ENCODE measurements at places on chromosomes 7 and 10.

DNA sequence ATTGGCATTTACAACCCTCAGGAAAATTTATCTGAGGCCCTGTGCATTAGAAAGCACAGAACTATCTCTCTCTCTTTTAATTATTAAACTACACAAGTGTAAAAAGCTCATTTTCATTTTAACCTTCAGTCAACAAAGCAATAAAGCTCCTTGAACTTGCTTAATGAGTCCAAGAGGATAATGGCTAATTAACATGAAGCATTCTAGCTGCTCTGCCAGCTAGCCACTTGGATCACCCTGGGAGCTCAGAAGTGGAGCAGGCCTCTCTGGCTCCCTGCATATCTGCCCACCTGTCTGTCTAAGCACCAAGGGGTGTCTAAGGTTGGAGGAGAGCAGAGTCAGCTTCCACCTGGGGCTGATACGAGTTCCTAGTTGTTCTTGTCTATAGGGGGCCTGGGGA, 56.0 kb upstream of the SLC35G1 start:
- no peak for DNase-seq

- no peak for DNase-seq
Observed at GRCh38 chr7:145378197-145378596, 542.3 kb upstream of the TPK1 start.

DNA sequence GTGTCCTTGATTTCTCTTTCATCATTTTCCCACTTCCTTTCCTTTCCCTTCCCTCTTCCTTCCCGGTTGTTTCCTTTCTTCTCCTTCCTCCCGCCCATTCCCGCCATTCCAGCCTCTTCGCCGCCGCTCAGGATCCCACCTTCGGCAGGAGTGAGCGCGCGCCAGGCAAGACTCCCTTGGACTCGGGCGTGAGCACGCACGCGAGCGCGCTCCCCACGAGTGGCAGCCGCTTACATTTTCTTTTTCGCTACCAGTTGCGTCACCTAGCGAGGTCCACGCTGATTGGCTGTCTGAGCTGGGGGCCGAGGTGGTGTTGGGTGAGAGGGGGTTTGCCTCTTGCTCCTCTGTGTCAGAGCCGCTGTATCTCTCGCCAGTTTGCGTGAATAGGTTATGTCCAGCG, 11.8 kb downstream of the ZAN start:
- DNase-seq = no peak

DNA sequence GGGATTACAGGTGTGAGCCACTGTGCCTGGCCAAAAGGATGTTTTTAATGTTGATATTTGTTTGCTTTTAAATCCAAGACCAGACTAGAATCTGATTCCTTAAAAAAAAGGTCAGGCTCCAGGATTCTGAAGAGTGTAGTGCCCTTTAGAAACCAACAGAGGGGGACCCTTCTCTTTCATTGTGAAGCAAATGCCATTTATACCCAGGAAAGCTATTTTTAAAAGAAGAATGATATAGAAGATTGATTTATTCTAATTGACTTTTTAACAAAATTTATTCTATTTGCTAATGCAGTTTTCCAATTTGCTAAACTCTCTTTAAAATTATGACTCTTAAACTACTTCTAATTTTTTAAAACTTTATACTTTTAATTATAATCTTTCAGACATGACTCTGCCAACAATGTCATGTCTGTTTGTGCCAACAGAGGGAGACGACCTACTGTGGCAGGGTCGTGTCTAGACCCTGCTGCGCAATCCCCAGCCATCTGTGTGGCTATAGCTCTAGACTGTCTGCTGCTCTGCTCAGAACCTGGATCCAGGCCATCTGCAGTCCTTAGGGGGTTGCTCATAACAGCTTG, 201.0 kb upstream of the IMMP2L start:
- no peak for DNase-seq

GRCh38 chr7:50869108-50869725, 86.5 kb upstream of the GRB10 start:
- DNase-seq = no peak

DNA sequence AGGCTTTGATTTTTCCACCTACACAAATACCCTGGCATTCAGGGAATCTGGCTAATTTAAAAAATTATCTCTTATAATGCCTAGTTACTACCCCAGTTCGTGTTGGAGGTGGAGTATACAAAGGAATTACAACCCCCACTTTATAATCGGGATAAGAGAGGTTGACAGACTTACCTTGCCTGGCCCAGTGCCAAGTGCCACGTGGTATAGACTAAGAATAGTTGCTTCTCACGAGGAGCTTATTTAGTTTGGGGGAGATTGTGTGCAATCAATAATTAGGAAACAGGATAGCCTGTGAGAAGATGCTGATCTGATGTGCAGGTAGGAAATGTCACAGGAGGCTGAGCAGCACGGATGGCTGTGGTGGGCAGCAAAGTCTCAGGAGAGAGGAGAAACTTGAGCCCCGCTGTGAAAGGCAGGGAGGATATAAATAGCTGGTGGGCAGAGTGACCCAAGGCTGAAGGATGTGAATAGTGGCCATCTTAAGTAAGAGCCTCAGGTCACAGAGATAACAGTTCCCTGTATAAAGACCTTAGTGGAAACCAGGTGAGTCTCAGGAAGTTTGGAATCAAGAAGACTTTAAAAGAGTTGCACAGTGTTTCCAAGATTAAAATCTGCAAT, 11.3 kb upstream of the ATXN7L1 start:
- no peak for DNase-seq

DNA sequence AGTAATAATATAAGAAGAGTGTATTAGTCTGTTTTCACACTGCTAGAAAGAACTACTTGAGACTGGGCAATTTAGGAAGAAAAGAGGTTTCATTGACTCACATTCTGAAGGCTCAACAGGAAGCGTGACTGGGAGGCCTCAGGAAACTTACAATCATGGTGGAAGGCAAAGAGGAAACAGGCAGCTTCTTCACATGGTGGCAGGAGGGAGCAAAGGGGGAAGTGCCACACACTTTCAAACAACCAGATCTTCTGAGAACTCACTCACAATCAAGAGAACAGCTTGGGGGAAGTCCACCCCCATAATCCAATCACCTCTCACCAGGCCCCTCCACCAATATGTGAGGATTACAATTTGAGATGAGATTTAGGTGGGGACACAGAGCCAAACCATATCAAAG, 212.5 kb upstream of the HDAC9 start:
- DNase-seq = no peak

GRCh38 chr10:12583891-12584595, 234.7 kb downstream of the CAMK1D start:
- DNase-seq = no peak

DNA sequence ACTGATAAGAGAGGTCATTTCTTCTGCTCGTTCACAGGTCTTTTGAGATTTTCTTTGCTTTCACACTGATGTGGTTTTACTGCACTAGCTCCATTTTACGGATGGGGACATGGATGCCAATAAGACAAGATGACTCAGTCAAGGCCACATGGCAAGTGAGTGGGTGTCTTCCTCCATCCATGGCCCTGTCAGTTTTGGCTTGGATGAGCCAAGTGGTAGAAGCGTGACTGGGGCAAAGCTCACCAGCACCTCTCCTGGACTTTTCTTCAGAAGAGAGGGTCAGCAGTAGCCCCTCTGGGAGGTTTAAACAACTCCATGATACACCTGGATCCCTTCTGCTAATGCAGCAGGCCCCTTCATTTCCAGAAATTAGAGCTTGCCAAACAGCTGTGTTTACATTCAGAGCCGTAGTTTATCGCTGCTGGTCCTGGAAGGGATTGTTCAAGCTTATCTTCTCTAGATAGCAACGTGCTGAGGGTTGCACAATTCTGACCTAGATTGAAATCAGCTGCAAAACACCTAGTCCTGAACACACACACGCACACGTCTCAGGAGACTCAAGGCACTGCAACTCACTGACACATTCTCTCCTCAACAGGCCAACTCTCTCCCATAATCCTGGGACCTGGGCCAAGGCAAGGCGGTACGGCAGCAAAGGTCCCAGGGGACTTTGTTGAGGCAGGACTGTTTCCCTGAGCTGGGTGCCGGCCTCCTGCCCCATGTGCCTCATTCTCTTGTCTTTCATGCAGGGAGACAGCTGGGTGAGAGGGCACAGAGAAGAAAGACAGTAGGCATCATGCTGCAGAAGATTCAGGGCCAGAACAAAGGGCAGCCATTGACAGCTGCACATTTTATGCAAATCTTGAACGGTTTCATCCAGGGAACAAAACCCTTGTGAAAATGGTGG, 14.2 kb upstream of the PDCD4 start:
- no peak for DNase-seq

GRCh38 chr7:121401896-121402295, 5.8 kb upstream of the FAM3C start:
- no peak for DNase-seq

DNA sequence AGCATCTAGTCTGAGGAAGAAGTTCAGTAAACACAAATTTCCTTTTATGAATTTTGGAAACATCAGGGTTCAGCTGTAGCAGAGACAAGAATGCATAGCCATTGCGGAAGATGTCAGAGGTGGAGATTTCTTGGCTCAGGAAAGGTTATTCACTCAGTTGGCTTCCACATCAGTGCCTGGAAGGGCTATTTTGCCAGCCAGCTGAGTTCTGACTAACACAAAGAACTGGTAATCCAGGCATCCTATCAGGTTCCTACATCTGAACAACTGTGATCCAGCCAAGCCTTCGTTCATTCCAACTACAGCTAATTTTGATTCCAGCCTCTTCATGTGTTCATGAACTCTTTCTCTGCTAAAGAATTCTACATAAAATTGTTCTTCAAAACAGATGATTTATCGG, 965.6 kb downstream of the XPNPEP1 start:
- DNase-seq = no peak

DNA sequence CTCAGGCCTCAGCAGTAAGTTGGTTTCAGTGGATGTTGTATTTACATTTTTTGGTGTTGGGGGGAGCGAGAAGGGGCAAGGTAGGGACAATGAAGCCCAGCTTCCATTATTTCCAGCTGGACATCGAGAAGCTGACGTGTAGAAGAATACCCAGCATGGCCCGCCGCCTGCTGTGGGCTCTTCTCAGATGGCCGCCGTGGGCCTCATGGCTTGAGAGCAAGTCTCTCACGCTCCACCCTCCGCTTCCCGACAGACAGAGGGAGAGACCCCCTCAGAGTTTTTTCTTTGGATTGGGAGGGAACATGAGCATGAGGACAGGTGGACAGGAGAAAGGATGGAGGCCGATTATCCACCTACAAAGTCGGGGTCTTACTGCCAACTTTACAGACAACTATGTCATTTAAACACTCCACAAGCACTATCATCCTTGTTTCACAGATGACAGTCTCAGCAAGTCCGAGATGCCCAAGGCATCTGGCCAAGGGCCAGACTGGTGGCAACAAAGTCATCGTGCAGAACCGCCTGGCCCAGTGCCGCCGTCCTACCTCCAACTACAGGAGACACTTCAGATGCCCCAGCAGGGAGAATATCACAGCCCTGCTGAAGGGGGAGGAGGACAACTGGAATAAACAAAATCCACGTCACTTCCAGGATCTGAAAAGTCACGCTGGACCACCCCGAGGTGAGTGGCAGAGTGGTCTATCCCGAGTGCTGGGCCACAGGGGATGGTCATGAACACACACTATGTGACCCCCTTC, 195.9 kb downstream of the DIP2C start:
- DNase-seq = no peak

- DNase-seq = no peak
Observed at GRCh38 chr7:143171697-143172096, 11.5 kb upstream of the TAS2R39 start.

DNA sequence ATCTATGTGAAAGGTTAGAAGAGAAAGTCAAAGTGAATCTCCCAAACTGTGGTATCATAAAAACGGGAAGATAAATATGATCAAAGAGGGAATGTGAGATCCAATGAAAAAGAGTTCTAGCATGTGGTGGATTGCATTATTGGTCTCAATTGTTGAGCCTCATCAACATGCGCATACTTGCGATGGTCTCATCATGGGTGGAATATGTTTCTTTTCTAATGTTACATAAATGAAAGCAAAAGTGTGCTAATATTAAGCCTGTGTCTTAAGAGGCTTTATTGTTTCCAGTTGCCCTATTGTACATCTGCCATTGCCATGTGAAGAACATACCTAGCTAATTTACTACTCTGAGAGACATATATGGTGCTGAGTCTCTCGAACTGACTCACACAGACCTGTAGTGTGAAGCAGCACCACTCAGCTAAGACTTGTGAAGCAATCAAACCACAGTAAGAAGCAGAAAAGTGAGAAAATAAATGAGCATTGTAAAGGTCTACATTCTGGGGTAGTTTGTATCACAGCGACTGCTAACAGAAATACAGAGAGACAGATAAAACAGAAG, 645.5 kb upstream of the PCDH15 start:
- DNase-seq = no peak

DNA sequence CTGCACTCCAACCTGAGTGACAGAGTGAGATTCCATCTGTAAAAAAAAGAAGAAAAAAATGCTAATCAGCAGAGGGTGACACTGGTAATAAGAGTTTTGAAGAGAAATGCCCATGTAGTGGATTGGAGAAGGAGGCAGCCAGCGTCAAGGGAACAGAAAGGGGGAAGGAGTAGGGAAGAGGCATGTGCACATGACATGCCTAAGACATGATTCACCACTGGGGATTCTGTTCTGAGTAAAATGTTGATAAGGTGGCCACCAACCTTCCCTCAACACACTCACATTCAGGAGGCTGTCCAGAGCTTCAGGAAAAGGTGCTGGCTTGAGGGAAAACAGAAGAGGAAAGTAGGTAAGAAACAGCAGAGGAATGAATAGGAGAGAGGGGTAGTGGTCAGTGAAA, 39.9 kb downstream of the AKR1D1 start:
- no peak for DNase-seq

- no peak for DNase-seq
Observed at GRCh38 chr7:42254217-42254616, 17.2 kb upstream of the GLI3 start.

DNA sequence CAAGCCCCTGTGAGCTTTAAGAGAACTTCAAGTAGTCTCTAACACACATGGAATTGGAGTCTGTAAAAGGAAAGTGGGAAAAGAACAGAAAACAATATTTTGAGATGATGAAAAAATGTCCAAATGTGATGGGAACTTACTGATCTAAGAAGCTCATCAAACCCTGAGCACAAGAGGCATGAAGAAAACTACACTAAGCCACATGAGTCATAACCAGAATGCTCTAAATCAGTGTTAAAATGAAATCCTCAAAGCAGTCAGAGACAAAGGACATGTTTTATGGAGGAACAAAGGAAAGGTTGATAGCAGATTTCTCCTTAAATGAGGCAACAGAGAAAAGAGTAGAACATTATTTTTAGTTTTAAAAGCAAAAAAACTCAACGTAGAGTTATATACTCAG, 37.2 kb downstream of the ZNF33A start:
- DNase-seq = no peak

DNA sequence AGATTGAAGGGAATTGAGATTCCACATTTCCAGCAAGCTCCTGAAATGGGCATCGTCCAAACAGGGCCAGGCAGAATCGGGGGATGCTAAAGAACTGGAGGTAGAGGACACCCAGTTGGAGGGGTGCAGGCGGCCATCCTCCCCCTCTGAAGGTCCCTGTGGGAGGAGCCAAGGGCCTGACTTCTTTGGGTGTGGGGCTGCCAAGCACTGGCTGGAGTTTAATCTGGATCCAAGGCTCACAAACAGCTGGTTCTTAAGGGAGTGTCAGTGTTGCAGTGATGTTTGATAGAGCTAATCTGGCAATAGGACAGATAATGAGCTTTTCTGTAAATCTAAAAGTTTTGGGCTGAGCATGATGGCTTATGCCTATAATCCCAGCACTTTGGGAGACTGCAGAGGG, 20.8 kb downstream of the TSPAN14 start:
- DNase-seq = no peak

GRCh38 chr7:43954524-43955228, 28.4 kb downstream of the UBE2D4 start:
- no peak for DNase-seq

- no peak for DNase-seq
Observed at GRCh38 chr7:31763548-31763947, 76.5 kb downstream of the PPP1R17 start.
